Right cardiac atrium (tissue), 5 donors: ENCODE measurements at places on chromosomes 5 and 9.

- DNase-seq = no peak
Measured at GRCh38 chr5:119458911-119459632, 6.8 kb downstream of the HSD17B4 start.

GRCh38 chr9:88775966-88776365 lies 215.3 kb upstream of the S1PR3 start:
- DNase-seq = peak; percentile 21

GRCh38 chr9:97768746-97769145 lies 71.6 kb upstream of the XPA start:
- no peak for DNase-seq

- peak; percentile 25 for DNase-seq
Measured at GRCh38 chr9:136143215-136144001, 24.7 kb upstream of the TMEM250 start.

DNA sequence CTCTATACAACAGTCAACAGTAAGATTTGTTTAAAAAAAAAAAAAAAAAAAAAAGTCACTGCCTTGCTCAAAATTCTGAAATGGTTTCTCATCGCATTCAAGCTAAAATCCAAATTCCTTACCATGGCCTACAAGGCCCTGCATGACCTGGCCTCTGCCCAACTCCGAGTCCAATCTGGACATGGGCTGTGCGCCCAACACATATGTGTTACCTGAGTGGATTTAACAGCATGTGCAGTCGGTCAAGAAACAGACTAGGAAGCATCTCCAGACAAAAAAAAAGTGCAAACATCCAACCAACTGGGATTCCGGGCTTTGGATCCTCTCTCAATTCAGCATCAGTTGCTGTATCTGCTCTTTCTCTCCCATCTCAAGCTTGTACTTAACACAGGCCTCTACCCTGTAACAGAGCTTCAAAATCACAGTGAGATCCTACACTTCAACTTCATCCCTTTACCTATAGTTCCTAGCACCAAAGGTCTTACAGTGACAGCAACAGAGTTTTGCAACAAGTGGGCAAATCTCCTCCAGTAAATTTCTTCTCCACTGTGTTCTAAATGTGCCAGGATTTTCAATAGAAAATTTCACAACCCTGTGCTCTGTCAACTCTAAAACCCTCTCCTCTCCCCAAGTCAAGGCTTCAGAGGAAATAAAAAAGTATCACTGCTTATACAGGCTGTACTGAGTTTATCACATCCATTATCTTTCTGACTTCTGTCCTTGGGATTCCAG lies 19.6 kb downstream of the ZNF608 start:
- DNase-seq = no peak

GRCh38 chr9:76810377-76810957 lies 46.2 kb downstream of the PCA3 start:
- peak; percentile 23 for DNase-seq

DNA sequence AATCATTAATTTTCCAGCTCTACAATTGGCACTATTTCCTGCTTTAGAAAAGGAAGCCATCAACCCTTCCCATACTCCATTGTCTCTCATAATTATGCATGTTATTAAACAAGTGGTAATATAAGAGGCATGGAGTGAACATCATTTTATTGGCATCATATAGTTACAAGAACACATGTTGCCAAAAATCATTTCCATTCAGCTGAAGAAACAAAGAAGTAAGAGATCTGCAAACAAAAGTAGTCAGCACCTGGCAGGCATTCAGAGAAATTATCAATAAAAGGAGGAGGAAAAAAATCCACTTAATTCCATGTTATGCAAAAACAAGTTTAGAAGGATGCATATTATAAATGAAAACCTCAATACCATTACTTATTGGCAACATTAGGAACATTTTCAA lies 1208.2 kb upstream of the C9orf72 start:
- DNase-seq = no peak

GRCh38 chr9:70802206-70802605 lies 319.2 kb downstream of the TRPM3 start:
- no peak for DNase-seq

- no peak for DNase-seq
Measured at GRCh38 chr5:133259199-133259997, 207.6 kb downstream of the HSPA4 start.

DNA sequence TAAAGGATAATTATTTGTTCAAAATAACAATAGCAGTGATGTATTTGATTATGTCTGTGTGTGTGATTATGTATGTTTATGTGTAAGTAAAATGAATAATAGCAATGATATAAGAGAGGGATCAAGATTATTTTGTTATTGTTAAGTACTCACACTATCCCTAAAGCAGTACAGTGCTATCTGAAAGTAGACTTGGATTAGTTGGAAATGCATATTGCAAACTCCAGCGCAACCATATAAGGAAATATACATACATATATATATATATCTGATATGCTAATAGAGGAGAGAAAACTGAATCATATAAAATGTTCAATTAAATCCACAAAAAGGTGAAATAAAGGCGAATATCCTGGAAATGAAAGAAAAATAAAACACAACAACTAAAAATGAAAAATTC lies 268.4 kb downstream of the HINT1 start:
- DNase-seq = no peak

DNA sequence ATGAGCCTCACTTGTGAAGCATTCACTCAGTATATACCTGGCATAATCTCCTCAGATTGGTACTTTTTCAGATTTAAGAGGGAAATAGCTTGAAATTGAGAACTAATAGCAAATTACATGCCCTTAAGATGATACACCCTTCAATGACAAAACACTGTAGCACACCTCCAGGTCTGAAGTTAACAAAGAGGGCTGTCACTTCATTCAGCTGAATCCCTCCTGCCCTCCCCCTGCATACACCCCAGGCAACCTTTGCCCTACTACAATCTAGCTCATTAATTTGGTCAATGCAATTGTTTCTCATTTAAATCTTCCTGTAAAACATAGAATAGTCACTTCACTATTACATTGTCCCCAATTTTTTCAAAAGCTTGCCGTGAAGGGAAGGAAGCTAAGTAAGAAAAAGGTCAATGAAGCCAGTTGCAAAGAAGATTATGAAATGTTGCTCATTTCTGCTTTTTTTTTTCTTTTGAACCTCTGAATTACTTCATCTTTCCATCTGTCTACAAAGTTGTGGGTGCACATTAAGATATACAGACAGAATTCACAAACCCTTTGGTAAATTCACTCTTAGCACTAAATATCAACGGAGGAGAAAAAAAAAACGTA lies 294.8 kb upstream of the PTGER4 start:
- DNase-seq = no peak

GRCh38 chr9:108085294-108085693 lies 595.7 kb upstream of the KLF4 start:
- DNase-seq = no peak

DNA sequence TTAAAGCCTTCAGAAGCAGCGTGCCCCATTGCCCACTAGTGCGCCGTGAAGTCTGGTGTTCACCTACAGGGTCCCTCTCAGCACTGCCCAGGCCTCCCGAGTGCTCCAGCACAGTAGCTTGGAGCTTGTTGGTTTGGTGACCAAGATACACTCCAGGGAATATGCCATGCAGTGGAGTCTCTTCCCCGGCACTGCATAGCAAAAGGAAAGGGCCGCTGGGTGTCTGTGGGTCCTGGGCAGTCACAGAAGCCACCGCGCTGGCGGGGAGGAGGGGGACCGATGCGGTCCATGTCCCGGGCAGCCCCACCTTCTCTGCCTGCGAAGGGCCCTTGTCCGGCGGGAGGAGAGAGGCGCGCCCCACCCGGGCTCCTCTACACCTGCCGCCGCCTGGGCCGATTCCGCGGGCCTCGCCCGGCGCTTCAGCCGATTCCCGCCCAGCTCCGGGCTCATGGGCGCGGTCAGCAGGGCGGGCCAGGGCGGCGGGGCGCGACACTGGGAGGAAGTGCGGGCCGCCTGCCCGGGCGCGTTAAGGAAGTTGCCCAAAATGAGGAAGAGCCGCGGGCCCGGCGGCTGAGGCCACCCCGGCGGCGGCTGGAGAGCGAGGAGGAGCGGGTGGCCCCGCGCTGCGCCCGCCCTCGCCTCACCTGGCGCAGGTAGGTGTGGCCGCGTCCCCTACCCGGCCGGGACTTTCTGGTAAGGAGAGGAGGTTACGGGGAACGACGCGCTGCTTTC lies at the start of gene SYK:
Gene SYK, plus strand, starts transcription at position 579 of the 732 bp plus-strand sequence. CDS start 42,080 bp downstream, outside the sequence.
- DNase-seq = peak; percentile 83

DNA sequence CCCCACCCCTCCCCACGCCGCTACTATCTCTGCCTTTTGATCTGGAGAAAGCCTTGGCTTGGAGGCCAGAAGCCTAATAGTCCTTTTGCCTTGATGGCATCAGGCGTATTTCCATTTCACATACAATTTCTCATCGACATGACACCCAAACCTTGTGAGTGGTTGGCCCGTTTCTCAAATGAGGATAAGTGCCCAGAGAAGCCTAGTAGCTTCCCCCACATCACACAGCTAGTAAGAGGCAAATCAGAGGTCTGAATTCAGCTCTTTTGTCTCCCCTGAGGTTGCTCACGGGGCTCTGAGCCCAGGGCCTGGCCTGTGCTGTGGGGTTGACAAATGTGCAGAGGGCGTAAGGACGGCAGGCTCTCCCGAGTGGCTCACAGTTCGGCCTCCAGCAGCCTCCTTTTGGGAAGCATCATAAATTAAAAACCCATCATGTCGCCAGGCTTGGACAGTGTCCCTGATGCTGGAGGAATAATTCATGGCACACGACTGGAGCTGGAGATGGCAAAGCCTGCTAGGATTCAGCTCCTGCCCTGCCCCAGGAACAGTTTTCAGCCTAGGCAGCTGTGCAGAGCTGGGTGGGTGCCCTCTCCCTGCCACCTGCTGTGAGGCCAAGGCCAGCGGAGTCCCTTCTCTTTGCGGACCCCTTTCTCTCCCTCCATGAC lies 263.8 kb downstream of the NSG2 start:
- DNase-seq = no peak

- DNase-seq = no peak
Measured at GRCh38 chr5:147935032-147935431, 28.7 kb upstream of the C5orf46 start.

- DNase-seq = no peak
Measured at GRCh38 chr5:97165726-97166125, 17.3 kb downstream of the RIOK2 start.

DNA sequence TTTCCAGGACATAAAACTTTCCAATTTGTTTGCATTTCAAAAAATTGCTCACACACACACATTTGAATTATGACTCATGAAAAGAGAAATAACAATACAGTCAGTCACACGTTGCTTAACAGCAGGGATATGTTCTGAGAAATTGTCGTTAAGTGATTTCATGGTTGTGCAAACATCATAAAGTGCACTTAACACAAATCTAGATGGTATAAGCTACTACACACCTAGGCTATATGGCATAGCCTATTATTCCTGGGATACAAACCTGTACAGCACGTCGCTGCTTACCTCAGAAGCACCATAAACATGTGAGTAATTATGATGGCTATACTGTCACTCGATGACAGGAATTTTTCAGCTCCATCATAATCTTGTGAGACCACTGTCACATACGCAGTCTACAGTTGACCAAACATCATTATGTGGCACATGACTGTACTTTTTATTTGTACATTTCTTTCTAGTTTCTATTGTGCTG lies 378.2 kb downstream of the ACTL7B start:
- DNase-seq = no peak

DNA sequence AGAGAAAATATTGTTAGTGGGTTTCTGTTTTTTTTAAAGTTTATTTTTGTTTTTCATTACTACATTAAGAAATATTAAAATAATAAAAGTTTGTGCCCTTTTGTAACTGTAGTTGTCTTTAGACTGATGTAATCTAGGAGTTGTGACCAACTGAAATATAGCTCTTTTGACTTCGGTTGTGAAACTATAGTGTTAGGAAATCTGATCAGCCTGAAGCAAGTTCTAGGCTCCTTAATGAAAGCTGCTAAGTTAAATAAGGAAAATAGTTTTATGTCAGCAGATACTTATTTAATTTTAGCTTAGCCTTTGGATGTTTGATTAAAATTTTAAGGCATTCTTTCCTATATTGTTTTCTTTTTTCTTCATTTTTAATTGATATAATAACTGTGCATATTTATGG lies 14.2 kb downstream of the AP3S1 start:
- DNase-seq = no peak

GRCh38 chr5:110753600-110753999 lies 14.8 kb downstream of the SLC25A46 start:
- no peak for DNase-seq

DNA sequence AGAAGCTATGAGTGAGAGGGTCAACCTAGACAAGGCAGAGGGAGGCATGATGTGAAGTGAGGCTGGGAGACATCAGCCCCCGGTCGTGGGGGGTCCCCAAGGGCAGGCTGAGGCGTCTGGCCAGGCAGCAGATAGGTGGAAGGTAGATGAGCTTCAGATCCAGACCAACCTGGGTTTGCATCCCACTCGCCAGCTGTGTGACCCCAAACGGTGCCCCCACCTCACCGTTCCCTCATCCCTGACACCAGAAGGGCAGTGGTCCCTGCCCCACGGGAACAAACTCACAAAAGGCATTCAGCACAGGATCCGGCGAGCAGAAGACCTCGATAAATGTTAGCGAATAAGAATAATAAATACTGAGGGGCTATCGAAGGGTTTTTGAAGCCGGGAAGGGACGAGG lies 27.5 kb upstream of the LMX1B start:
- DNase-seq = no peak

GRCh38 chr5:154590093-154590724 lies 112.2 kb upstream of the HAND1 start:
- DNase-seq = no peak

DNA sequence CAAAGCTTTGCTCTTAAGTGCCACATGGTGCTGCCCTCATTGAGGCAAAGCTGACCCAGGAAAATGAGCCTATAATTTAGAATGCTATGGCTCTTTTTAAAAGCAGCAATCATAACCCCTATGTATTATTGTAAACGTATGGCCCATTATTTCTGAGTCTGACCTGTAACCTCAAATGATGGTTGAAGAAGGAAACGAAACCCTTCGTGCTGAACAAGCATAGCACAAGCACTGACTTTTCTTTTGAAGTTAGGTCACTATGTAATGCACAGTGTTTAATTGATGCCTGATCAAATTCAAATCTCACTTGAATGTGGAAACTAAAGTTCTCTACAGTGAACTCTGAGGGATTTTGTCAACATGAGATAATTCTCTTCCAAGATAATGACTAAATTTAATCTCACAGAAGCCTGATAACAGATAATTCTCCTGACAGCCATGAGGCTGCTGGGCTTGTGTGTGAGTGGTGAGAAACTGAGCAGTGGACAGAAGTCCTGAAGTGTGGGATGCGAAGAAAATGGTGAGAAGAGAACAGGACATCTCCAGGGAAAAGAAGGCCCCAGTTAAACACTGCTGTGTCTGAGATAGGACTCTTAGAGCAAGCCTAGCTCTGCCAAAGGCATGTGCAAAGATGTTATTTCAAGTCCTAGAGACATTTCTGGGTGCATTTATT lies 226.9 kb downstream of the MAN2A1 start:
- no peak for DNase-seq
